Stimulated activated CD4-positive, alpha-beta T cell treated with anti-CD3 and anti-CD28 coated beads, TNF-alpha, amount 100 ng/mL, for 48 hours (primary cell): ENCODE measurements at places on chromosomes 5 and 9.

- no peak for DNase-seq
Observed at GRCh38 chr5:176631383-176632200, 1.1 kb downstream of the EIF4E1B start.

DNA sequence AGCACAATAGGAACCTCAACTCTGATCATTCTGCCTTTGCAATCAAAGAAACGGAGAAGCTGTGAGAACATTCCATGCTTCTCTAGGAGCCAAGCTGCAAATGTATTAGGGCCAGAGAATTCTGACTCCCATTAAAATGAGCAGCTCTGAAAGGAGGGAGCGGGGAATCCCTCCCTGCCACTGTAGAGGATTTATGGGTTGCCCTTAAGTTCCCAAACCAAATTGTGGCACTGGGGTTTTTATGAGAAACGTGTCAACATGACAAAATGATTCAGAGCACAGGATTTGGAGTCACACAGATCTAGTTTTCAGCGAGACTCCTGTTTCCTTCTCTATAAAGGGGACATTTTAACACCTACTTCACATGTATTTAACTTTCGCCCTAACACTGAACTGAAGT, 1.8 kb downstream of the IL6ST start:
- no peak for DNase-seq

GRCh38 chr9:126420643-126421564, 94.3 kb downstream of the MVB12B start:
- DNase-seq = no peak

DNA sequence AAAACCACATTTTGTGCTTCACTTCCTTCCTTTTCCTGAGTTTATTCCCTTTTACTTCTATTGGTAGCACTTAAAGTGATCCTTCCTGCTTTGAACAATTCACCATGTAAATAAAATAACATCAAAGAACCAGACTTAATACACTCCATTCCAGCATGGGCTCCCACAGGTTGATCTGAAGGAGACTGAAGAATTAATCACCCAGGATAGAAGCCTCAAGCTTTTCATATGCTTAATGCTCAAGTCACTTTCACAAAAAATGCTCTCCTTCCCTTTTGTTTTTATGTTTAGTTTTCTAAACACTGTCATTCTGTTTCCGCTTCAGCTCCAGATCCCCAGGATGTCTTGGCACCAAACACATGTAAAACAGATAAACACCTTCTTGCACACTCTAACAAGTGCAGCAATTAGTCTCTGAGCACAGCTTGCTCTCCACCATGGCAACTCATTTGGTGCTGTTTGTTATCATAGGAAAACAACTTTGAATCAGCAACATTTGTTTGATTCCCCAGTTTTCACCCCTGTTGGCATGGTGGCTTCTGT, 37.0 kb downstream of the DMRTA1 start:
- DNase-seq = no peak

DNA sequence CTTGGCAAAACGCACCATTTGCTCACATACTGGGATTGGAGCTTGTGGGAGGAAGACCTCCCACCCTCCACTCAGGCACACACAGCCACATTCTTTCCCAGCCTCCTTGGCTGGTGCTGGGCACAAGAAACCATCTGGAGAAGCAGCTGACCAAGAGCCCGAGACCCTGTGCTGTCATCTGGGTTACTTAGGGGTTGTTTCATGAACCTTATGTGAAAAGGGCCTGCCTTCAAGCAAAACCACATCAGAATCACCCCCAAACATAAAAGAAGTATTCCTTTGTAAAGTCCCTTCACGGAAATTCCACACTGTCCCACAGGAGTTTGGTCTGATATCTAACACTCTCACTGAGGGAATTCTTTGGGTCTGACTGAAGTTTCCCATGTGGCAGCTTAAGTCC, 172.1 kb downstream of the NR3C1 start:
- no peak for DNase-seq

DNA sequence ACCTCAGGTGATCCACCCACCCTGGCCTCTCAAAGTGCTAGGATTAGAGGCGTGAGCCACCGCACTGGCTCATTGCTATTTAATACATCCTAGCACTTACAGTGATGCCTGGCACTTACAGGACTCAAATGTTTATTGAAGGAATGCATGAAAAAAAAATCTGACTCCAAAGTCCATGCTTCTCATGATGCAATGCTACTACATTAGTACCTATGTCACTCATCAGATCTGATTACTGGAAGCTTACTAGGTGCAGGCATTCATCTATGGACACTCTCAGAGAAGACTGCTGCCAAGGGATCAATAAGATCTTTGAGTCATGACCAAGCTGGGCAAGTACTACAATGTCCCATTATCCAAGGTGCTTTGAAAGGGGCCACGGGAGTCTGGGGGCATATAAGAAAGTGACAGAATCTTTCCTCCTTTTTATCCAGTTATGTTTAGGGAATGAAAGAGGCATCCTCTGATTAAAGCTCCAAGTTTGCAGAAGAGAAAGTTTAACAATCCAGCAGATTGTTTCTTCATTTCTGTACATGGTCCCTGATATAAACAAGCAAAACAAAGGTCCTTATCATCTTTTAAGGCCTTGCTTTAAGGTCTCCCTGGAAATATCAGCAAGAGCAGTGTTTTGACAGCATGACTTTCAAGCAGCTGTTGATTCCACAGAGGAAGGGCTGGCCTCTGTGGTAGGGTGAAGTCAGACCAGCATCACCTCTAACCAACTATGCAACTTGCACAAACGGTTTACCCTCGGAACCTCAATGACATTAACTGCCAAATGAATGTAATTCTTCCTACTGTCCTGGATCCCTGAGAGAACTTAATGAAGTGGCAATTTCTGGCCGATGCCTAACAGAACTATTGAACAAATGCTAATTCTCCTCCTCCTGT, 35.9 kb downstream of the ARPC5L start:
- no peak for DNase-seq

DNA sequence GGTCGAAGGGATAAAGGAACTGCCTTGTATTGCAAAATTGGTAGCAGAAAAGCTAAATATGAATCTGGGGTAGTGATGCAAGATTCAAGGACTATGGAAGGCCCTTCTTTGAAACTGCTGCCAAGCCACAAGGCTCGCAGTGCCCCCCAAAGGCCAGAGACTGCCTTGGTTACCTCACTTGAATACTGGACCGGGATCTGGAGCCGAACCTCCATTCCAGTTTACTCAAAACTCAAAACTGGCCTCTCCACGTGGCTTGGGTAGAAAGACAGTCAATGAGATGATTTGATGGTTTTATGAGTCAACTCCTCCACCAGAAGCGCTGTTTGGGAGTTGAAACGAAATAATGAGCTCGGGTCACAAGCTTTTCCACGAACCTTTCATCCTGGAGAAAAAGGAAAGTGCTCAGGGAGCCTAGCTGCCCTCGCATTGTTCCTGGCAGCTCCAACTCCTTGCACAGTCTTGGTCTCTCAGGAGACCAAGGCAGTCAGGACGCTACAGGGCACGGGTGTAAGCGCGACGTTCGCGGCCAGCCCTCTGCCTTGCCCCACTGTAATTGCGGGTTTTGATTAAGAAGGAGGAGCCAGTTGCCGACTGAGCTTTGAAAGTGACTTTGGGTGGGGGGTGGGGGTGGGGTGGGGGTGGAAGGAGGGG, 2.8 kb downstream of the ST8SIA4 start:
- peak; percentile 37 for DNase-seq

DNA sequence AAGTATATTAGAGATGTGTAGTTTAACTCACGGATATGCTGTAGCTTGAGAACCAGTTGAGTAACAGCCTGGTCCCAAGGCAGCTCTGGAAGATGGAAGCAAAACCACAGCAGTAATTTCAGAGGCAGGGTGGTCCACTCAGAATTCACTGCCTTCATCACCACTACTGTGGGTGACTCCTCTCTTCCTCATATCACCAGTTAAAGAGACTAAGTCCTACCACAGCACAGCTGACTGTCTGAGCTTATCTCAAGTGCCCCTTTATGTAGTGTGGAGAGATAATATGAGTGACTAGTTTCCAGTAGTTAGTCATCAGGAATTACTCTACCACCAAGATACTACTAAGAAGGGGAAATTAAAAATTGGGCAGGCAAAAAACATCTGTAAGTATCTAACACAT, 1571.2 kb upstream of the C9orf72 start:
- no peak for DNase-seq

- no peak for DNase-seq
Observed at GRCh38 chr9:68706363-68707201, 1.5 kb downstream of the PIP5K1B start.

DNA sequence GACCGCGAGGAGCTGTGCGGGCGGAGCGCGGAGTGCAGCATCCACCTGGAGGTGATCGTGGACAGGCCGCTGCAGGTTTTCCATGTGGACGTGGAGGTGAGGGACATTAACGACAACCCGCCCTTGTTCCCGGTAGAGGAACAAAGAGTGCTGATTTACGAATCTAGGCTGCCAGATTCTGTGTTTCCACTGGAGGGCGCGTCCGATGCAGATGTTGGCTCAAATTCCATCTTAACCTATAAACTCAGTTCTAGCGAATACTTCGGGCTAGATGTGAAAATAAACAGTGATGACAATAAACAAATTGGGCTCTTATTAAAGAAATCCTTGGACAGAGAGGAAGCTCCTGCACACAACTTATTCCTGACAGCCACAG, 590 bp downstream of the PCDHA6 start:
- no peak for DNase-seq

- no peak for DNase-seq
Observed at GRCh38 chr9:92159058-92159457, 43.8 kb upstream of the SPTLC1 start.

- no peak for DNase-seq
Observed at GRCh38 chr5:5792106-5792505, 369.6 kb downstream of the ICE1 start.

DNA sequence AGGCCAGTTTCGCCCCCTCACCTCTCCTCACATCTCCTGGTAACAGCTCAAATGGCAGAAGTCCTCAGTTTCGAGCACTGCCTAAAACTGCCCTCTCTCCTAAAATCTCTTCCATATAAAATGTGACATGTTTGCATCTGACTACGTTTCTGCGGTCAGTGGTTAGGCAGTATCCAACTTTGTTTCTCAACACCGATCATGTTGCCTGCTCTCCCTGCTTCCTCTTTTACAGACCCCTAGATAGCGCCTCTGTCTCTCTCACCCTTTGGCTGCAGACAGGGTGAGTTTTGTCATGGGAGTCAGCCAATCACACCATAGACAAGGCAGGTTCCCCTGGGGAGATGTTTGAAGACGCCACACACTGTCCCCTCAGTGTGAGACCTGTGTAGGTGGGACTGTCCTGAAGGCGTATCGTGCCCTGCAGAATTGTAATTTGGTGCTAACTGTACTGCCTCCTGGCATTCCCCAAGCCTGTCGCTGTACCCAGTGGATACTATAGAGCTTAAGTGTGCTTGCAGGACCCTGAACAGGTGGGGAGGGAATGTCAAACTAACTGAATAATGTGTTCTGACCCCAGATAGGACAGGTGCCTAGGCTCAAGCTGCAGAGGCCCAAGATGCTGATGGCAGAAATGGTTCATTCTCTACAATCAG, 1.1 kb downstream of the HEXB start:
- no peak for DNase-seq

DNA sequence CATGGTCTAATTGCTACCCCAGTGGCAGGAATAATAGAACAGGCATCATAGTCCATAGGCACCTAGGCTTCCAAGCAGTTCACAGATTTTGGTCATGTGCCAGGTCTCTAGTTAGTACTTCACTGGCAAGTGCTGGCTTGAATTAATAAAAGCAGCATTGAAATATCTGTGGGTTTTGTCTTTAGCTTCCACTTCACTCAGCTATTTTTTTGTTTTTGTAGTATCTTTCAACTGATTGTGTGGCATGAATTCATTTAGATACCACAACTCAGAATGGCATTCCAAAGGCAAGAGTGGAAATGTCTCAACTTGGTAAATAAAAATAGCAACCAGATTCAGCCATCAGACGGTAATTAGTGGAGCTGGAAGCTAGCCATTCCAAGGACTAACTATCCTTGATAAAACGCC, 27.9 kb upstream of the ITGA2 start:
- DNase-seq = no peak

- no peak for DNase-seq
Observed at GRCh38 chr9:69805962-69806515, 14.6 kb upstream of the CFAP95 start.

- DNase-seq = no peak
Observed at GRCh38 chr5:146052780-146053179, 52.6 kb downstream of the PLAC8L1 start.

DNA sequence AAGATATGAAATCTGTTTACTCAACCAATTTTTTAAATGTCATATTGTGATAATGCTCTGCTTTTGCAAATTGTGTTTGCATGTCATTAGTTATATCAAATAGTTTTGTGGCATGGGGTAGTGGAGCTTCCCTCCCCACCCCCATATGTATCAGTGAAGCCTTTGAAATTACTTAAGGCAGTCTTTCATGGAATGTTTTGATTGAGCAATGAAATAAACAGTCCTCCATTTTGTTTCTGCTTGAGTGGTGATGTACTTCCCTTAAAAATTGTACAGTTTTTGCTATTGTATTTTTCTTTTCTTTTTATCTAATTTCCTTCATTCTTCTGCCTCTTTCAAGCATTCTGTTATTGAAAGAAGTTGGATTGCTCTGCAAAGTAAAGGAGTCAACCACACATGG, 3.5 kb downstream of the SOWAHA start:
- no peak for DNase-seq

- no peak for DNase-seq
Observed at GRCh38 chr5:67447732-67448131, 251.1 kb upstream of the CD180 start.

- no peak for DNase-seq
Observed at GRCh38 chr5:165242646-165243045, 1737.2 kb downstream of the MAT2B start.

- DNase-seq = no peak
Observed at GRCh38 chr5:141485321-141486055, 658 bp downstream of the PCDHGC4 start.

DNA sequence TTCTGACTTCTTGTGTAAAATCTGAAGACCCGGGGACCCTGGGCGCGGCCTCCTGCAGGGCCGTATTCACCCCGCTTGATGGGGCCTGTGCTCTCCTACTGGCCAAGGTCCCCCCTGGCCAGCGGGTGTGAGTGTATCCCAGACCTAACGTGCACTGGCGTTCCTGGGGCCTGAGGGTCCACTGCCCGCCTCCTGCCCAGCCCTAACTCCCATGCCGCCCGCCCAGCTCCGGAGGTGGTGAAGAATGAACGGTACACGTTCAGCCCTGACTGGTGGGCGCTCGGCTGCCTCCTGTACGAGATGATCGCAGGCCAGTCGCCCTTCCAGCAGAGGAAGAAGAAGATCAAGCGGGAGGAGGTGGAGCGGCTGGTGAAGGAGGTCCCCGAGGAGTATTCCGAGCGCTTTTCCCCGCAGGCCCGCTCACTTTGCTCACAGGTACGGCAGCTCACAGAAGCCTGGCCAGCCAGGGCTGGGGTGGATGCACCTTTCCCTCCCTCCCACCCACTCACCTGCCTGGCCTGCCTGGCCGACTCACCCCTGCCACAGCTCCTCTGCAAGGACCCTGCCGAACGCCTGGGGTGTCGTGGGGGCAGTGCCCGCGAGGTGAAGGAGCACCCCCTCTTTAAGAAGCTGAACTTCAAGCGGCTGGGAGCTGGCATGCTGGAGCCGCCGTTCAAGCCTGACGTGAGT, 9.5 kb downstream of the GRK6 start:
- DNase-seq = no peak
